AML-193 (cell line): ENCODE measurements at places on chromosomes 4 and X.

- no peak for DNase-seq
These were observed 438.1 kb downstream of the TLL1 start for GRCh38 chr4:166311169-166311568.

DNA sequence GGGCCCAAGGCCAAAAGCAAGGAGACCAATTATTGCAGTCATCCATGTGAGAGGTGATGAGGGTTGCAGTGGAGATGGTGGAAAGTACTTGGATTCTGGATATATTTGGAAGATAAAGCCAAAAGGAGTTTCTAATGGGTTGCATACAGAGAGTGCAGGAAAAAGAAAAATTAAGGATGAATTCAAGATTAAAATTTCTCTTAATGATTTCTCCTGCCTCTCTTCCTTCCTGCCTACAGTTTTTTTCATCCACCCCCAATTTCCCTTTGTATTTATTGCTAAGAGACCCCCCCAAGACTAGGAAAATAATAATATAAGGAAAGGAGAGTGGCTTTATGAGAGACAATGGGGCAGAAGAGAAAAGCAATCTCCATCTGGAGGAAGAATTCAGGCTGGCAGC lies 8.6 kb upstream of the FGF5 start:
- no peak for DNase-seq

GRCh38 chr4:127604949-127605709 lies 27.6 kb upstream of the INTU start:
- DNase-seq = peak; percentile 62

- DNase-seq = no peak
These were observed 2.4 kb downstream of the GPR50 start for GRCh38 chrX:151178746-151179145.

- no peak for DNase-seq
These were observed 31.2 kb upstream of the RAB40A start for GRCh38 chrX:103550415-103551051.

DNA sequence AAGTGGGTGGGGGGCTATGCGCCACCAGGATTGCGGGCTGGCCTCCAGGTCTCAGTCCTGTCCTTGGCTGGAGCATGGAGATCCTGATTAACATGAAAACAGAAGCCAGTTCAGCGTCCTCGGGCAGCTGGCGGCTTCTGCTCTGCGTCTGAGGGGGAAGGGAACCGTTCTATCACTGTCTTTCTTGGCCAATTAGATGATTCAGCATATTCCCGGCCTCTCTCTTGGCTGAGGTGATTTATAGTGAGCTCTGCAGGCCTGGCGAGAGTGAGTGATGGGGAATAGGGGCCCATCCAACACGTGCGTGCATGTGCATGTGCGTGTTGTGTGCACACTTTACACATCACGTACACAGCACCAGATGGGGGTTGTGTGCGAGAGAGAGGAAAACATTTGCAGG lies 145.8 kb upstream of the ATP6AP2 start:
- DNase-seq = no peak

DNA sequence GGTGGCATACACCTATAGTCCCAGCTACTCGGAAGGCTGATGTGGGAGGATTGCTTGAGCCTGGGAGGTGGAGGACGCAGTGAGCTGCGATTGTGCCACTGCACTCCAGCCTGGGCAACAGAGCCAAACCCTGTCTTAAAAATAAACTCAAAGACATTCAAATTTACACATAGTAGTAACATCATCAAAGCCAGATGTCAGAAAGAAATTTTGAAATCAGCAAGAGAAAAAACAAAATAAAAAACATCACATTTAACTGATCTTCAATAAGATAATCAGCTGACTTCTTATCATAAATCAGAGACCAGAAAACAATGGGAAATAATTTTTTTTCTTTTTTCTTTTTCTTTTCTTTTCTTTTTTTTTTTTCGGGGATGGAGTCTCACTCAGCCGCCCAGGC lies 78.9 kb upstream of the ZCCHC13 start:
- DNase-seq = no peak

DNA sequence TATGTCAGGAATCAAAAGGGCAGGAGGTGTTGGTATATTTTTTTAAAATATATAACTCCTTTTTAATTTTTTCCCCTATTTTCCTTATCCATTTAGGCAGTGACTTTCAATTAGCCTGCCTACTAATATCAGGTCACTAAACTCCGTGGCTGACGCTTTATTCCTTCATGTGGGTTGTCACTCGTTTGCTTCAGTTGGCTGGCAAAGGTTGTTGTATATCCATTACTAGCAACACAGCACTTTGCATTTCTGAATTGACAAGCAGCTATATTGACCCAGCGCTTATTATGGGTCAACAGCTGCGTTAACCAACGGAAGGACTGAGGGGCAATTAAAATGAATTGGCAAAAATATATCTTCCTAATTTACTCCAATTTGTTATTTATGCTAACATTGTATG lies 87.7 kb downstream of the ARX start:
- no peak for DNase-seq

DNA sequence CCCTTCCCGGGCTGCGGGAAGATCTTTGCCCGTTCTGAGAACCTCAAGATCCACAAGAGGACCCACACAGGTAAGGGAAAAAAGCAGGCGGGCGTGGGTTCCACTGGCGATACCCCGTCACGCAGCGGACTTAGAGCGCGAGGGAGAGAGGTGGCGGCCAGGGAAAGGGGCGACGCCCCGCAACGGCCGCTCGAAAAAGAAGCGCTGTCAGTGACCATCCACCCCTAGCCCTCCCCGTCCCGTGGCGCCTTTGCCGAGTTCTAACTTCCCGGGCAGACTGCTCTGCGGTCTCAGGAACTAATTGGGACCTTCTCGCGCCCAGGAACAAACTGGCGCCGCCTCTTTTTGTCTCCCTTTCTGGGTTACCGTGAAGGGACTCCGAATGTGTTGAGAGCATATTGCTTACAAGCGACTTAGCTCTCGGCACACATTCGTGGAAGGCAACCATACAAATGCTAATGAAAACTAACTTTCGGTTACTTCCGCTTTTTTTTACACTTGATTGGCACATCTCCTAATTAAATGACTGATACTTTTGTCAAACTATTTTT lies 1.8 kb downstream of the ZIC3 start:
- DNase-seq = no peak

GRCh38 chr4:61580721-61581377 lies 380.7 kb downstream of the ADGRL3 start:
- no peak for DNase-seq

DNA sequence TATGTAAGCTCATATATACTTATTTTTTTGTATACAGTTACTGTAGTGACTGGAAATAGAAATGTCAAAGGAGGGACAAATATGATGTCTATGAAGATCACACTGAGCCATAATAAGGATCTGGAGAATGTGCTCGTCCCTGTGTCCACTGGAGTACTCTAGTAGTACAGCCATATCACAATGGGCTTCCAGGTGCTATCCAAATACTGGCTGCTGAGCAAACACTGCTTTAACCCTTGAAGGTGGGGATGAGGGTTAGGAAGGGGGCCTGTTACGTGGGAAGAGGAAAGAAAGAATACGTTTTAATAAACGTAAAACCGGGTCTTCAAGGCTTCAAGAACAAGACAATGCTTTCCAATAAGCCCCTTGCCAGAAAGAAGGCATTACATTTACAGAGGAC lies 29.8 kb upstream of the TMEM150C start:
- DNase-seq = no peak

DNA sequence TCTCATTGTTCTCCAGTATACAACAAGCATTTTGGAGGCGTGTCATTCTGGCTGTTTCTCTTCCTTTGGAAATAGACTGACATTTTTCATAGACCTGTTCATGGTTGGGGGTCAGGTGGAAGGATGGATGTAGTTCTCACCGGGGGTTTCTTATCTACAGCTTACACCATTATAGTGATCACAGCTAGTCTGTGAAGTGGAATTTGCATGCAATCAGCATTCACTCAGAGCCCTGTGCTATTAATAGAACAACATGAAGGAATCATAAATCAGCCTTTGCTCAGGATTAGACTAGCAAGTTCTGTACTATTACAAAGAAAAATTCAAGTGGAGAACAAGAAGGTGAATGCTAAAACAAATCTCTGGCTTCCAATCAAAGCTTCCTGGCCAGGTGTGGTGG lies 132.6 kb upstream of the PUDP start:
- no peak for DNase-seq

GRCh38 chr4:170227928-170228327 lies 138.2 kb upstream of the AADAT start:
- DNase-seq = no peak
